ENCODE measurements at places on chromosomes 5 and 9.

GRCh38 chr9:35835766-35836165, 6.7 kb downstream of the TMEM8B start:
- no peak for DNase-seq

- DNase-seq: peak; percentile 91
These were observed 43.4 kb upstream of the N4BP3 start for GRCh38 chr5:178069909-178070308.

DNA sequence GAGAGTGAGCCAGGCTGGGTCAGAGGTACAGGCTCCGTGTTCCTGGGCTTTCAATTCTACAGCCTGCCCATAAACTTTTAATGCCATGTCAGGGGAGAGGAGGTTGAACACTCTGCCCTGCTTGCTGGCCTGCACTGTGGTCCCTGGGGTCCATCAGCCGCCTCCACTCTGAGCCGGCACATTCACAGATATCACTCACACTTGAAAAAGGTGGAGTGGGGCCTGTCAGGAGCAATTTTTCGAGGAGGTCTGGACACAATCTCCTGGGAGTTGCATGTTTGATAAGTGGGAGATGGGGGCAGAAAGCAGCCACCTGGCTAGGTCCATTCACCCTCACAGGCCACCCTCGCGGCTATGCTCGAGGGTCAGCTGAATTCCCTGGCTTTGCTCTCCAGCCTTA, 22.9 kb downstream of the S1PR3 start:
- no peak for DNase-seq

- DNase-seq: no peak
These were observed 213.8 kb downstream of the ARHGAP26 start for GRCh38 chr5:142984011-142984410.

- no peak for DNase-seq
These were observed 2112.1 kb downstream of the MAT2B start for GRCh38 chr5:165617491-165617890.

DNA sequence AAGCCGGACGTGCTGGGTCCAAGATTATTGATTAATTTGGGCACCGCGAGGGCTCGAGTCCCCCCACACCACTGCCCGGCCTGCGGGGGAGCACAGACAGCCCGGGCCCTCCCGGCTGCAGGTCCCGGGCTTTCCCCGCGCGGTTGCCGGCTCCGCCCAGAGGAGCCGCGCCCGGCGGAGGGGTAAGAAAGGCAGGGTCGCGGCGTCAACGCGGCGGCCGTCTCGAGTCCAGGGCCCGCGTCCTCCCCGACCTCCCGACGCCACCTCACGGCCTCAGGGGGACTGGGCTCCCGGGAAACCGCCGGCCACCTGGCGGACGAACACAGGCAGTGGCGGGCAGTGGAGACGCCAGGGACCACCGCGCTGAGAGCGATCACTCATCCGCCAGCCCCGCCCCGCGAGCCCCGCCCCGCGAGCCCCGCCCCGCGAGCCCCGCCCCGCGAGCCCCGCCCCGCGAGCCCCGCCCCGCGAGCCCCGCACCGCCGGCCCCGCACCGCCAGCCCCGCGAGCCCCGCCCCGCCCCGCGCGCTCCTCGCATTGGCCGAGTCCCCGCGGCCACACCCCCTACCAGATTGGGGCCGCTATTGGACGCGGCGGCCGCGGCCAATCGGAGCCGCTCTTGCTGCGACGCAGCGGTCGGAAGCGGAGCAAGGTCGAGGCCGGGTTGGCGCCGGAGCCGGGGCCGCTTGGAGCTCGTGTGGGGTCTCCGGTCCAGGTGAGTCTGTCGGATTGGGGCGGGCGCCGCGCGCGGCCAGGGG, at the start of gene MRPL41:
Gene MRPL41, plus strand, starts transcription at position 616 of the 758 bp plus-strand sequence. CDS start 203 bp downstream, outside the sequence.
- peak; percentile 97 for DNase-seq

DNA sequence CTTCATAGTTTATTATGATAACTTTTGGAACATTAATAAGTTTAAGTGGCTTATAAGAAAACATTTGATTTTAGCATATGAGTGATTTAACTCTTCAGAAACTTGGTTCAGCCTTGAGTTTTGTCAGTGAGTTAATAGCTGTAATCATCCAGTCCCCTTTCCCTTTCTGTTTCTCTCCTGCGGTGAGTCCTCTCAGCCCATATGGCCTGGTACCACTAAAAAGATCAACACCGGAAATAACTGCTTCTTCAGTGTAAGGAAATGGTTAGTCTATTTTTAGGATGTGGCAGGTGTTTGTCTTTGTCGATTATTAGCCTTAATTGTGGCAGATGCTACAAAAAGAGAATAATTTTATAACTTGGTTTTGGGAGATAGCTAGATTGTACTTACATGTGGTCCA, 120.2 kb upstream of the GRHPR start:
- no peak for DNase-seq

DNA sequence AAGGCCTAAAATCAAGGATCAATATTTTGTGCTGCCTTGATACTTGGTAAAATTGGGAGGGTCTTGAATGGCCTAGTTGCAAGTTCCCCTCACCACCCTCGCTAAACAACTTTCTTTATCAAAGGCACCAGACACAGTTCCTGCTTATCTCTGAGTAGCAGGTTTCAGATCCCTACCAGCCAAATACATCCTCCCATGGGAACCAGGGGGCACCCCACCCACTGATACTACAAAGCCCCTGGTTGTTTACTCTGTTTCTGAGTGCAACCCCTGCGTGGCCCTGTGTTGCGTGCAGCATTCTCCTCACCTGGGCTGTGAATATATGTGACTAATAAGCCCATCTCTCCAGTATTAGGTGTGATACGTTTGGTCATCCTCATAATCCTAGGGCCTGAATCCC, 314.9 kb downstream of the DRD1 start:
- peak; percentile 53 for DNase-seq

GRCh38 chr5:111855356-111855755, 98.4 kb upstream of the NREP start:
- peak; percentile 76 for DNase-seq

DNA sequence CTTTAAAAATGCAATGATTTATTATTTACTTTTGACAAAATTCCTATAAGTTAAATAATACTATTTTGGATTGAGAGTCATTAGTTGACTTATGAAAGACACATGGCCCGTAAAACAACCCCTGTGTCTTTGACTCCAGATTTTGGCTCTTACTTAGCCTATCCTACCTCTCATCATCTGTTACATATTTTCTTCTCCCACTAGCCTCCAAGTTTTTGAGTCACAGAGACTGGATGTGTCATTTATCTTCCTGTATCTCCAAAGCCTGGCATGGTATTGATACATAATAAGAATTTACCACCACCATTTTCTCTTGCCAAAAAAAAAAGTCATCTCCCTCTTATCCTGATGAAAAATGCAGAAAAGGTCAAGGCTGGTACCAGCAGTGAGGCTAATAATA, 99.9 kb downstream of the GABRB2 start:
- DNase-seq: no peak

DNA sequence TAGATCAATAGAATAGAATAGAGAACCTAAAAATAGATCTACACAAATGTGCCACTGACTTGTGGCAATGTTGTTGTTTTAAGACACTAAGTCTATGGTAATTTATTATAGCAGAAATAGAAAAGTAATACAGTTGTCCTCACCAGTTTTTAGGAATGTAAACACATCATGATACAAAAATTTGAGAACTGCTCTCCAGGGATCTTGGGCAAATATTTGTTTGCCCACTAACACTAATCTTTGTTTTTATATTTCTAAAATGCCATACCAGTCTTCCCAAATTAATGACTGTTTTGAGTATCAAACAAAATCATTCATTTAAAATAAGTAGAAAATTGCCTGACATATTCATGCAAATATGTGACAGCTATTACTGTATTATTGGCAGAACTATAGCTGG, 297.6 kb downstream of the BRINP1 start:
- no peak for DNase-seq

GRCh38 chr5:175464074-175464941, 14.1 kb upstream of the SFXN1 start:
- DNase-seq: peak; percentile 92

DNA sequence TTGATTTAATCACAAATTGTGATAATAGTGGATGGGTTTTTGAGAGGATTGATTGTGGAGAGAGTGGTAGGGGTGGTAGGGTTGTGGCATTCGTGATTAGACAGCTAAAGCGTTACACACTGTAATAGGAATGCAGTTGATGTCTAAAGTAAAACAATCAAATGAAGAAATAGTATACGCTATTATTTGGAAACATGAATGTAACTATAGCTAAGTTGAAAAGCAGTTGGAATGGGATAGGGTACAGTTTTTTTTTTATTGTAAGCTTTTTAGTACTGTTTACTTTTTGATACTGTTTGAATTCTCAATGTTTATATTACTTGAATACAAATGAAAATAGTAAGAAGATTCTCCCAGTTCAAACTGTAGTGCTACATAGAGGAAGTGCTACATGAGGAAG, 51.8 kb downstream of the RANBP17 start:
- DNase-seq: no peak

DNA sequence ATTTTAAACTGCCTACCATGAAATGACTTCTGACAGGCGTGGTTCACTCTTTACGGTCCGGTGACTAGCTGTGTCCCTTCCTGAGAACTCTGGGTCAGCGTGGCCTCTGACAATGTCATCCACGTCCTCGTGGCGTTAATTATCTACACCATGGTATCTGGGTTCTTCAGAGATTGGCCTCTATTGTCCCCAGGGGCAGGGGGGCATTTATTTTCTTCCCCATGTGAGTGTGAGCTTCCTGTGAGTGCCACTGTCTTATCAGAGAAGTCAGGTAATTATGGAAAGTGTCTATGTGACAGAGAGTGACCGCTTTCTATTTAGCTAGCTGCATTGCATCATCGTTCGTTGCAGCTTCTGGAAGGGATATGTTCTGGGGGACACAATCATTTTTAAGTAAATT, 77.2 kb downstream of the FBXL7 start:
- DNase-seq: no peak

DNA sequence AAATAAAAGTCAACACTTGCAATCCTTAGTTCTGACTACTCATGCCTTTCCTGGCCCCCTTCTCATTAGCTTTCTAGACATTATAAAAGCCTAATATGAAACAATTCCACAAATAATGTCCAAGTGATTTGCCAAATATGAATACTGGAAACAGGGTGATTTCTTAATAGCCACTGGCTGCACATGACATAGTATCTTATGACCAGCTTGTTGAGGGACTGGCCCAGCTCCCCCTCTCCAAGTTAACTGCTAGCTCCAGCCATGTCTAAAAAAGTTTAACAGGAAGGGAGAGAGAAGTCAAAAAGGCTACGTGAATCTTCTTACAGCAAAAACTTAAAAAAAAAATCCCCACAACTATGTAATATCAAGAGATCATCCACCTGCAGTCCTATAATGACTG, 1.5 kb downstream of the CERT1 start:
- no peak for DNase-seq

DNA sequence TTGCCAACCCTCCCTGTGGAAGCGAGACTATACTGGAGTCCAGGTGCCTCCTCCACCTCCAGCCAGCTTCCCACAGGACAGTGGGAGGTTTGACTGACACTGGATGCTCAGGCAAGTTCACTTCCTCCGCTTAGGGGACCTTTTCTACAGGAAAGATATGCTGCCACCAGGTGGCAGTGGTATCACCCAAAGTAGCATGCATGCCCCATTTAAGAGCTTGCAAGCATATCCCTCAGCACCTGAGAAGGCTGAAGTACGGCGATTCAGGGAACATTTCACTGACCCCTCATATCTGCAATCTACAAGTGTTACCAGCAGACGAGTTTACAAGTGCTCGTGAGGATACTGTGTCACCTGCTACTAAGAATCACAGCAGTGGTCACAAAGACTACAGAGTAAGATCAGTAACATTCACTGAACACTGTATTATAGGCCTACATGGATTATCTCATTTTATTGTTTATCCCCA, 75.5 kb downstream of the KLHL3 start:
- DNase-seq: peak; percentile 93

GRCh38 chr9:133870598-133871595, 121.2 kb downstream of the VAV2 start:
- DNase-seq: no peak

DNA sequence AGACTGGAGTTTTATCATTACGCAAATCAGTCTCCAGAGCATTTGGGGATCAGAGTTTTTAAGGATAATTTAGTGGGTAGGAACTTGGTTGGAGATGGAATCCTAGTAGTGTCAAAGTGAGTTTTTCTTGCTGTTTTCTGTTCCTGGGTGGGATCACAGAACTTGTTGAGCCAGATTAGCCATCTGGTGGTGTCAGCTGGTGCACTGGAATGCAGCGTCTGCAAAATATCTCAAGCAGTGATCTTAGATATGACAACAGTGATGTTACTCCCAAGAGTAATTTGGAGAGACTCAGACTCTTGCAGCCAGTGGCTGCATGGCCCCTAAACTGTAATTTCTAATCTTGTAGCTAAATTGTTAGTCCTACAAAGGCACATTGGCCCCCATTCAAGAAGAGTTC, 1257.8 kb downstream of the MAT2B start:
- DNase-seq: no peak

DNA sequence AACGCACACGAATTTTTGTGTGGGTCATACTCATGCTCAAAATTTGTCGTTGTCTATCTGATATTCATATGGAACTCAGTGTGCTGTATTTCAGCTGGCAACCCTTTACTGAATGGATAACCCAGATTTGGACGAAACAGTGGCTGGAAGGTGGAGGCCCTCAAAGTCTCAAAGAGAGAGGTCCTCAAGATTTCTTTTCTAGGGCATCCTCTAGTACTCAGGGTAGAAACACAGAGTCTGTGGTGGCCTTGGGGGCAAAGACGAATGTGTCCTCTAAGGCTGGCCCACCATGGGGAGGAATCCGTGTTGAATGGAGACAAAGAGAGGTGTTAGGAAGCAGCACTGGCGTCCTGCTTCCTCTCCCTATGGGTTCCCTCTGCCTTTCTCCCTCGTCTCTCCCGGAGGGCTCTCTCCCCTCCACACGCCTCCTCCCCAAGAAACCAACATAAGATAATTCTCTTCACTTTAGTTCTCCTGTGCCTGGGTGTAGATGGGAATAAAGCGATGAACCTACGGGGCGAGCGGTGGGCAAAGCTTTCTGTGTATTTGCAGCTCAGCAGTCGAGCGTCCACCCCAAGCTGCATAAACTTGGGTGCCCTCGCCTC, 333.7 kb downstream of the CWC27 start:
- peak; percentile 68 for DNase-seq

DNA sequence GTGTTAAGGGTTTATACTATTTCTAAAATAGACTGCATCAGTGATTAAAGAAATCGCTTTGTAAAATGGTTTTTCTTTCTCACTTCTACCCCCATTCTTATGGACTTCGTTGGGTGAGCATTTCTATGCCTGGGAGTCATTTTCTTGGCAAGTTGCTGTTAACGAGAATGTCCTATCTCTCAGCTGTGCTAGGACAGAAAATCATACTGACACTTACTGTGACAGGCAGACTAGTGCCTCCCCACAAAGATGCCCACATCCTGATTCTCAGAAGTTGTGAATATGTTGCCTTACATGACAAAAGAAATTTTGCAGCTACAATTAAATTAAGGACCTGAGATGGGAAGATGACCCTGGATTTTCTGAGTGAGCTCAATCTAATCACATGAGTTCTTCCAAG, 65.1 kb upstream of the NMUR2 start:
- DNase-seq: no peak

DNA sequence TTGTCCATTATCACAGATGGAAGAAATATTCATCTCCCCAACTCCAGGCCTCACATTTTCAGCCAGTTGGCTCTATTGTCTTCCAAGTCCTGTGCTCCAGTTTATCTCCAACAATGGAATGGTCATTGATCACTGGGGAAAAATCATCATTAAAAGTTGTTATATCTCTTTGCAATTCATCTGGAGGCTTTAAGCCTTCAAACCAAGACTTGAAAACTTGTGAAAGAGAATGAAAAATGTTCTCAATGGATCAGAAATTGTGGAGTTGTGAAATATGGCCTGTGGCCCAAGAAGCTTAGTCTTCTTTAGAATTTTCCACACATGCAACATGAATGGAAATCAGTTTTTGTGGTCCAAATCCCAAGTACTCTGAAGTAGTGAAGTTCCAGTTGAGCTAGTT, 569.6 kb downstream of the EBF1 start:
- DNase-seq: no peak

Measured in endodermal cell (in vitro differentiated cells).